ENCODE measurements at places on chromosomes 5 and 9.

- peak; percentile 27 for DNase-seq
Observed at GRCh38 chr5:174045470-174046025, at the start of gene NSG2. NSG2 (plus strand) TSS chr5:174045706; CDS start chr5:174046756, 1,050 bp downstream.

- DNase-seq, result peak; percentile 9
Observed at GRCh38 chr5:163564321-163564938, 59.0 kb downstream of the MAT2B start.

GRCh38 chr9:129731477-129732085 is 21.3 kb downstream of the PTGES start:
- DNase-seq, result no peak

DNA sequence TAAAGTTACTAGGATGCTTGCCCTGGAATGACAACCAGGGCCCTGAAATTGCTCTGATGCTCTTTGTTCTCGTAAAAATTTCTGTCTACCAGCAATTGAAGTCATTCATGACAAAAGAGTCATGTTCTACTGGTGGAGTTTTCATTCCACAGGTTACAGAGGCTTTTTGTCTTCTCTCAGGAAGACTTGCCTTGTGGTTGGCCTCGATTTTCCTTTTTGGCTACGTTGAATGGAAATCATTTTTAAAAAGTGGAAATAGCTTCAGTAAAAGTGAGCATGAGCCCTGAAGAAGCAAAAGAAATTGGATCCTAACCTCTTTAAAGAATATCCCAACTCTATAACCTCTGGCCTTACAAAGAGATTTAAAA is 255.2 kb downstream of the AOPEP start:
- no peak for DNase-seq

DNA sequence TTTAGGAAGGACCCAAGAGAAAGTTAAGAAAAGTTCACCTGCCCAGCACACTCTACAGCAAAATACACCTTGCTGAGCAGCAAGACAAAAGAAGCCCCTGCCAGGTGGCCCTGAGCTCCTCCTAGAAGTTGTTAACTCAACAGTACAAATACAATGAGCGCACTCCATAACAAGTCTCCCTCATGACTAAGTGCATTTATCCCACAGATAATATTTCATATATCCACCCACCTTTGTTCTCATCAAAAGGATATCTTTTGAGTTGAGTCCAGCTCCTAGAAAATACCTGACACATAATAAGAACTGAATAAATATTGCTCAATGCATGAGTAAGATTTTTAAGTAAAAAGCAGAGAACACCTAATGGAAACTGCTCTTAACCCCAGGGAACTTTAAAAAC is 73.3 kb downstream of the ABCA1 start:
- no peak for DNase-seq

- no peak for DNase-seq
Observed at GRCh38 chr9:131318231-131319085, 28.9 kb downstream of the PLPP7 start.

DNA sequence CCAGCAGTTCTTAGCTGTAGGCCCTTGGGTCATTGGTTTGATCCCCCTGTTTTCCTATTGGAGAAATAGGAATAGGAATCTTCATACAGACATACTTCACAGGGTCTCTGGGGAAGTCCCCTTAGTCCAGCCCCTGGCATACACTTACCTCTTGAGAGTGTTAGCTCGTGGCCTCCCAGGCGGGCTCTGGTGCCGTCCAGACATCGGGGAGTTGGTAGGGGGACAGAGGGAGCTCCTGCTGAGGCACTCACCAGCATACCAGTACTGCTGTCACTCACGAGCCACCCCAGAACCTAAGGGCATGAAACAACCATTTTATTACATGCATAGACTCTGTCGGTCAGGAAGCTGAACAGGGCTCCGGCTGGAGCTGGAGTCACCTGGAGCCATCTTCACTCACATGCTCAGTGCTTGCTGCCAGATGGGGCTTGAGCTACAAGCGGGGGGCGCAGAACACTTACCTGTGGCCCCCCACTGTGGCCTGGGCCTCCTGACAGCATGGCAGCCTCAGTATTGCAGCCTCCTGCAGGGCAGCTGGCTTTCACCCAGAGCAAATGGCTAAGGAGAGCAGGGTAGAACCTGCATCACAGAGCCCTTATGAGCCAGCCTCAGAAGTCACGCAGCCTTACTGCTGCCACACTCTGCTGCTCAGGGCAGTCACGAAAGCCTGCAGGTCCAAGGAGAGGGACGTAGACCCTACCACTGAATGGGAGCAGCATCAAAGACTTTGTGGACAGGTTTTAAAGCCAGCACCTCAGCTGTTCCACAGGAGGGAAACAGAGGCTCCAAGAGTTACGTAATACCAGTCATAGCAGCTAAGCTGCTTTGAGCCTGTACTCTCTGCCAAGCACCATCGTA is 58.3 kb upstream of the ANGPTL2 start:
- no peak for DNase-seq

DNA sequence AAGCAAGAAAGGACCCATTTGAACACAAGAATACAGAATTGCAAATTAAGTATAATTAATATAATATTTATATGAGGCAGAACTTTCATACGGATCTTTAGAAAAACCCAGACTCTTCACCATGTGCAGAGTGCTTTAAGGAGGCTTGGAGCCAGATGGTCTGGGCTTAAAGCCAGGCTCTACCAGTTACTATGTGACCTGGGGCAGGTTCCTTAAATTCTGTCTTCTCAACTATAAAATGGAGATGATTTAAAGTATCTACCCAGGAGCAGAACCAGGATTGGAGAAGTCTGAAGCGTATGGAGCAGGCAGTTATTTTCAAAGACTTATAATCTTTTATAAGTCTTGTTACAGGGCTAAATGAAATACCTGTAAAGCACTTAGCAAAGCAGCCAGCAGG is 202.1 kb downstream of the TSSK1B start:
- no peak for DNase-seq

DNA sequence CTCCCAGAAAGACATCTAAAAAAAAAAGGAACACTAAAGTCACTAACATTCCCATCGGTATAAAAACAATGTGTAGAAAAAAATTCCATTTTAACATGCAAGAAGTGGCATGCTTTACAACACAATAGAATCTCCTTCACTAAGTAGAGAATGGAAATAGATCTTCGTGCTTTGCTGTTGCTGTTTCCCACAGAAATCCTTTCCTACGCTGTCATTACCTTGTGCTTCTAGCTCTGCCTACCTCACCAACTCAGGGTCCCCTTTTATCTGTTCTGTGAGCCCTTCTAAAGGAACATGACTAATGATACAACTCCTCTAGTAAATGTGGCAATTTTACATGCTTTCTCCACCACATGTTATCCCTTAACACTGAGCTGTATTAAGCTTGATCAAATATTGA is 202.9 kb downstream of the MCTP1 start:
- DNase-seq, result no peak

DNA sequence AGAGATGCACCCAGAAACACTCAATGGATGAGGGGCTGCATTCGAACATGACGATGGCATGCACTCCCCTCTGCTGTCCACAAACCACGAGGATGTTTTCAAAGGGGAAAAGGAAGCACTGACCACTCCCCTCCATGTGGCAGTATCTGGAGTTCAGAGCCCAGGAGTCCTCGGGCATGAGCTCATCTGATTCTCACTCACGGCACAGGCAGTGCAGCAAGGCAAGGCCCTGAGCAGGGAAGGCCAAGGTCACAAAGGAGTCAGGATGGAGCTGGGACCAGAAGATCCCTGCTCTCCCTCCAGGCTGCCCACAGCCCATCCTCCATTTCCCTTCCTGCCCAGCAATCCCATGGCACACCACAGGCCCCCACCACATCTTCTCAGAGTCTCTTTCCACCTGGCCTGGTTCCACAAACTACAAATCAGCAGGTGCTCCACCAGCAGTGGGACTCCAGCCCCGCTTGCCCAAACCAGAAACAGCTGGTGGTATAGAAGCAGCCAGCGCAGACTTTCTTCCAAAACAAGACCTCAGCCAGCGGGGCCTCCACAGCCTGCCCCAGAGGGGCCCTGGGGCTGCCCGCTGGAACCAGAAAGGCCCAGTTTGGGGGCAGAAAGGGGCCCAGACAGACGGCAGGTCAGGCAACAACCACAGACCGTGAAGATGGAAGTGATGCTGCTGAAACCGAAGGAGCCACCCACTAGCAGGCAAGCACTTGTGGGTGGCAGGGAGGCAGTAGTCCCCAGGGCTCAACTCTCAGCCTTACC is 12.2 kb downstream of the TNIP1 start:
- no peak for DNase-seq

Measured in CMK (cell line).